Stimulated activated CD4-positive, alpha-beta T cell treated with anti-CD3 and anti-CD28 coated beads, TNF-alpha, amount 100 ng/mL, for 4 hours (primary cell): ENCODE measurements at places on chromosomes 13 and 19.

DNA sequence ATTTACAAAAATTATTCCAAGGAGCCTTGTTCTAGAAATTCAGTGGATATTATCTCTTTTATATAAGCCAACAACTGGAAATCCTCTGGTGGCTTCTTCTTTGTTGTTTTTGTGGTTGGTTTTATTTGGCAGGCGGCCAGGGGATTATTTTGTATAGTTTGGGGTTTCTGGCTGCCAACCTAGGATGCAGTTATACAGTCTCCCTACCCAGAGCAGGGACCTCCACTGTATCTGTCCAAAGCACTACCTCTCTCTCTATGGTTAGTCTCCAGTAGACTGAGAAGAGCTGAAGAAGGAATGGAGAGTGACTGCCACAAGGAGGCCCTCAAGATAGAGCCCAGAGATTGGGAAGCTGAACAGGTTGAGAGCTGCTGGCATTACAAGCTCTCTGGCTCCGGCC, 80.2 kb downstream of the ZAR1L start:
- DNase-seq, result no peak

GRCh38 chr13:27283906-27284493, 13.4 kb downstream of the RASL11A start:
- DNase-seq, result no peak

GRCh38 chr13:76871432-76871831, 14.8 kb downstream of the KCTD12 start:
- DNase-seq, result no peak

DNA sequence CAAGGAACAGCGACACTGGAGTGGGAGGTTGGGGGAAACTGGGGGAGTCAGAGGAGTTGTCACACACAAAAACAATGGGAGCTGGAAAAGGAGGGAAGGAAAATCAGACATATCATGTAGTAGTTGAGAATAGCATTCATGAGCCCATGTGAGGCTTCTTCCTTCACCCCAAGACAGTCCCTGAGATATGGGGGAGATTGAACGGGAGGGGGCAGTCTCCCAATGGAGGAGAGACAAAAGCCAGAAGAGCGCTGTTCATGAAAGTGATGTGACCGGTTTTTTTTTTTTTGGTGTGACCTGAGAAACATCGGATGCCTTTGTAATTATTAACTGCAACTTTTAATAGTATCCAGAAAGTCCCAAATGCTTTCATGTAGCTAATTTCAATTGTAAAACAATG, 631.8 kb upstream of the KLF12 start:
- no peak for DNase-seq

- DNase-seq, result no peak
Observed at GRCh38 chr19:55067869-55068268, 4.9 kb upstream of the RDH13 start.
